Globus pallidus (tissue), 1 donor: ENCODE measurements at places on chromosomes 6 and 20.
A peak's percentile ranks its signal among the peaks of the same experiment; 100 is the strongest.

DNA sequence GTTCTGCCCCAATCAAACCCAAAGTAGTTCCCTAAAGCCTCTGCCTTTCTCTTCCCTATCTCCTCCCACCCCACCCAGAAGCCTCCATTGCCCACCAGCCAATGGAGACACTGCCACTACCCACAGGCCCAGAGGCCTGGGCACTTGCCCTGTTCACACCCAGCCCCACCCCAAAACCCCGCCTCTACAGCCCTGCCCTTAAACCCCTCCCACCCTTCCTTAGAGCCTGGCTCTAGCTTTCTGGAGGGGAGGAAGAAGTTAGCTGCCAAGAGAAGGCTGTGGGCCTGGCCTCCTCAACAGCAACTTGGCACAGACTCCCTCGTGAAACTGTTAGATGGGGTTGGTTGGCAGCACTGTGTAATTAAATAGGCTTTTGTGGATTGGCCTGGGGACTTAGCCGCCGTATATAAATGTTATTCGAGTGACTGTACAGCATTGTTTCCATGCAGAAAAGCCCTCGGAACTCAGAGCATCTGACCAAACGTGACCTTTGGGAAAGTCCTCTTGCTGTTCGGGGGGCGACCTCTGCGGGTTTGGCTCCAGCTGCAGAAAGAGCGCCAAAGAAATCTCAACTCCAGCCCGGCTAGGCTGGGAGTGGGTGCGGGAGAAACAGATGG, 31.4 kb downstream of the COL11A2 start:
- DNase-seq = peak; percentile 27

GRCh38 chr6:24909241-24910216, 26.2 kb downstream of the RIPOR2 start:
- no peak for DNase-seq

- DNase-seq = no peak
Measured at GRCh38 chr6:105988812-105989577, 97.1 kb upstream of the PRDM1 start.

GRCh38 chr6:6176586-6177228, 143.8 kb downstream of the F13A1 start:
- no peak for DNase-seq

DNA sequence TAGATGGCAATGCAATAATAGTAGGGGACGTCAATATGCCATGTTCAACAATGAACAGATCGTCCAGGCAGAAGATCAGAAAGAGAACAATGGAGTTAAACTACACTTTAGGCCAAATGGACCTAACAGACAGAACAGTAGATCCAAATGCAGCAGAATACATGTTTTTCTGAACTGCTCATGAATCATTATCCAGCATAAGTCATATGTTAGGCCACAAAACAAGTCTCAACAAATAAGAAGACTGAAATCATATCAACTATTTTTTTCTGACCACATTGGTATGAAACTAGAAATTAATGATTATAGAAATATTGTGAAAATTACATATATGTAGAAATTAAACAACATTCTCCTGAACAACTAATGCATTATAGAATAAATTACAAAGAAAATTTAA, 10.2 kb upstream of the DEFB125 start:
- no peak for DNase-seq

GRCh38 chr6:45305546-45305945, 22.6 kb upstream of the RUNX2 start:
- DNase-seq = no peak

DNA sequence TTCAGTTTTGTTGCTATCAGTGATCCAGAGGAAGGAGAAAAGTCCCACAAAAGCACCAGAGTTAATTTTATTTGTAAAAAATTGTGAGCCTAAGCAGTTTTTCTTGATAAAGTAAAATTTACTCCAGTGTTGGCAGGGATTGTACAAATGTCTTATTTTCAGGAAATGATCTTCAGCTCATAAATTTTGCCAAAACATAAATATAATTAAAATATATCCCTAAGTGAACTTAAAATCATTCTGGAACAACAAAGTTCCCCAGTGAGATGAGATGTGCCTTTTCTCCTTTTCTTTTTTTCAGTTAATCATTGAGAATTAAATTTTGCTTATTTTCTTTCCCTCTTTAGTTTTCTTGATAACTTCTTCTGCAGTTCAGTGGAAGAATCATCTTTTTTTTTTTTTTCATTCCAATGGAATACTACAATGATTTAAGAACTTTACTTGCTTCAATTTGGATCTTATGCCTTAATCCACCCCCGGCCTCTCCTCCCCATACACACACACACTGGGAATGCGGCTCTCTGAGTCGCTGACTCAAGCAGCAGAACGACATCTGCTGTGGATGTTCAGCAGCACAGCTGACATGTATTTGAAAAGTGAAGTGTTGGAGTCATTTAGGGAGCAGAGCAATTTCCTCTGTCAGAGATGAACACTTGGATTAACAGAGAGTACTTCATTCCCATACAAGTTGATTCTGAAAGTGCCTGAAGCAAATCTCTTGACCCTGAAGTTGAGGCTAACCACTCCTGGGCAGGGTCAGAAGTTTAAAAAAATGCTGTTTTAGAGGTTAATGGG, 27.7 kb upstream of the LAMA4 start:
- peak; percentile 29 for DNase-seq

- DNase-seq = no peak
Measured at GRCh38 chr6:30006170-30007131, 54.6 kb upstream of the POLR1H start.

GRCh38 chr20:41426086-41426830, 59.6 kb upstream of the EMILIN3 start:
- DNase-seq = no peak

DNA sequence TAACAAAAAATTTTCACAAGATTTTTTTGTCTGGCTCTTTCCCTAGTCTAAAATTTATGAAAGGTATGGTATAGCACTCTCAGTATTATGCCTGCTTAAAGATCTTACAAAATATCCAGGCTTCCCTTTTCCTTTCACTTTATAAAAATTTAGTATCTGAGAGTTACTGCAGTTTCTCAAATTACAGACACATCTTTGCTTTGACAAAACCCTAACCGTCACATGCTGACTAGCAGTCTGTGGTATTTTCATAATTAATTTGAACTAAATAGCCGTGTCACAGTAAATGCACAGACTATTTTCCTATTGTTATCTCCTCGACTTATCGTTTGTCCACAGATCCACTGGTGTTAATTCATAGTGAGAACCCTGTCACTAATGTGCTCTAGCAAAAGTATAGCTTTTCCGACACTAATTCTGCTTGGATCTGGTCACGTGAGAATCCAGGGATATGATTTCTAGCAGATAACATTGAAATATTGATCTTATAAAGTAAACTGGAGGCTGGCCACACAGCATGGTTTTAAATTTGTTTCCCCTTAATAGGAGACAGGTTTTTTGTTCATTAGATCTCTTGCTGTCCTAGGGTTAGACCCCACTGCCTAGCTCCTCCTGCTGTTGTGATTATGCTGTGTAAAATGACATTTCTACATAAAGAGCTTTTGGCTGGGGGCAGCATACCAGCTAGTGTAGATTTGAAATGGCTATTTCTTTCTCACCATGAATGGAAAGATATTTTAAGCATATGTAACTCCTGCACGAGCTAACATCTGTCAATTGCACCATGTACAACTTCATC, 340.6 kb upstream of the SASH1 start:
- no peak for DNase-seq

DNA sequence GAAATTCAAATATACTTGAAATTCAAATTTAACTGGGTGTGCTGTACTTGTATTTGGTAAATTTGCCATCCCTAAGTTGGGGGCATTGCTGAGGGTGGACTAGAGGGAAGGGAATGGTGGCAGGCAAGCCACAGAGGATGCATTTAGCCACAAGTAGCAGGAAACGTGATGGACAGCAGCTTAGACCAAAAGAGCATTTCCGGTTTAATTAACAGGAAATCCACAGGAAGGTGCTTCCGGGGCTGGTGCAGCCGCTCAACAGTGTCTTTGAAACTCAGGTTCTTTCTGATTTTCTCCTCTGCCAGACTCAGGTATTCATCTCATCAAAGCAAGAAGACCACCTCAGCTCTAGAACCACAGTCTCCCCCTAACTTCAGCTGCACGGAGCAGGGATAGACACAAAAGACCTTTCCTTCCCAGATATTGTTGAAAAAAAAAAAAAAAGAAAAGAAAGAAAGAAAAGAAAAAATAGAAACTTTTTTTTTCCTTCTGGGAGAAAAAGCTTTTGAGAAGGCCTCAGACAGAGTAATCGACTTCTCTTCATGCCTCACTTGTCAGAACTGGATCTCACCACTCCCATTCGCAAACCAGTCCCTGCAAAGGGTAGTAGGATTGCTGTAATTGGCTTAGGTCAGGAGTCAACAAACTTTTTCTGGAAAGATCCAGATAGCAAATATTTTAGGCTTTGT, 8.0 kb upstream of the BCAS1 start:
- no peak for DNase-seq

GRCh38 chr6:111592726-111593511, 12.8 kb downstream of the TRAF3IP2 start:
- DNase-seq = no peak

DNA sequence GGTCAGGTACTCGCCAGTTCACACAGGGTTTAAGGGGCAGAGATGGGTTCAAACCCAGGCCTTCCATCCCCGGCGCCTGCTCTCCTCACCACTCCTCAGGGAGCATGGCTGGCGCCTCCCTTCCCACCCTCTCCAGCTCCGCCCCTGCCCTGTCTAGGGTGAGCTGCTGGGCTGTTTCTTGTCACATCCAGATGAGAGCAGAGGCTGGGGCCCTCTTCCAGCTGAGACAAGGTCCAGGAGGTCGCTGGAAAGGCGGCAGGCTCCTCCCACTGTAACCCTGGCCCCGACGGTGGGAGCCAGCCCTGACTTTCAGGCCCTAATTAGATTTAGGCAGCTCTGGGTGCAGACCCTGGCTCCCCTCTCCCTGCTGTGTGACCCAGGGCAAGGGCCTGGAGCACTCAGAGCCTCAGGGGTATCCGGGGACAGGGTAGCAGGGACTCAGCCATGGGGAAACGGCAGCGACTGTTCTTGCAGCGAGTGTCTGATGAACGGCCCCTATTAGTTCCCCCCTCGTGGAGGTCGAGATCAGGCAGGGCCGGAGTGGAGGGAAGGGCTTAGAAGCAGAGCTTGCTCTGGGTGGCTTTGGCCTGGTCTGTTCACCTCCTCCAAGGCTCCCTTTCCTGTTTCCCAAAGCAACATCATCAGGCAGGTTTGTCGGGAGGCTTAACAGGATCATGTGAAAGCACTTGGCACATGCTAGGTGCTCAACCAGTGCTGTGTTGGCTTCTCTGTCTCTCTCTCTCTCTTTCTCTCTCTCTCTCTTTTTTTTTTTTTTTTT, 33.4 kb downstream of the SNAI1 start:
- DNase-seq = no peak

DNA sequence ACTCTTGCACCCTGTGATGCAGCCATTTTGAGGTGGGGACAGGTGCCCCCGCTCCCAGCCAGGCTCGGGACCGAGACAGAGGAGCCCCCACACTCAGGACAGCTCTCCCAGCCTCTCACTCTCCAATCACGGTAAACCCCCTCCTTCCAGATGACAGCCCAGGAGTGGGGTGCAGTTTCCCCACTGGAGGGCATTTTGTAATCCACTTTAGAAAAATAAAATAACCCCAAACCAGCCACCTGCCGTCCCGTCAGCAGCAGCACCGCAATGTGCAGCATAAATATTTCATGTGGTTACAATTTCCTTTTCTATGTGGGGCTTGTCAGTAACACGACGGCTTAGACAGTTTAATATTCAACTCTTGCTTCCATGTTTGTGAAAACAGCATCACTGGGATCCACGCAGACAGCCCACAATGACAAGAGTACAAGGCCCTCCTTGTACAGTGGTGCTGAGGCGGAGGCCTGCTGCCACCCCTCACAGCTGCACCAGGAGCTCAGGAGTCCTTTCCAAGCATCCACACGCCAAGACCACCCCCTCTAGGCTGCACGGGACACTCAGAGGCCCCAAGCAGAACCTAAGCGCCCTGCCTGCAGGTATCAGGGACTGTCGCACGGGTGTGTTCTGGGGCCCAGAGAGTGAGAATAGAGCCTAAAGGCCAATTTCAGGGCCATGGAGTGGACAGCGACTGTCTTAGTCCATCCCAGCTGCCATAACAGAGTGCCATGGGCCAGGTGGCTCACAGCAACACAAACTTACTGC, 116.7 kb downstream of the JPH2 start:
- peak; percentile 60 for DNase-seq

DNA sequence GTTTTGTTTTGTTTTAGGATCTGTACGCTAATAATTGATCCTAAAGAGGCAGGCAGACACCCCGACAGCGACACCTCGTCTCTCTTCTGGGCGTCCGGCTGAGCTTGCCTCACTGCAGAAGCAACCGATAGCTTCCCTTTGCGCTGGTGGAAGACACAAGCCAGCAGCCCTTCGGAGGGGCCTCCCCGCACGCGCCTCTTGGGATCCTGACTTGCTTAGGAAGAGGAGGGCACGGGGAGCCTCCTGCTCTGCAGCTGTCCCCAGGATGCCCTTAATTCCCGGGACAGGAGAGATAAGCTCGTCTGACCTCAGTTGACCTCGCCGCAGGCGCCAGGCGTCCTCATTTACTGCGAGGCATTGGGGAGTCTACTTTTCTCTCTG, 94.0 kb downstream of the CD83 start:
- no peak for DNase-seq

DNA sequence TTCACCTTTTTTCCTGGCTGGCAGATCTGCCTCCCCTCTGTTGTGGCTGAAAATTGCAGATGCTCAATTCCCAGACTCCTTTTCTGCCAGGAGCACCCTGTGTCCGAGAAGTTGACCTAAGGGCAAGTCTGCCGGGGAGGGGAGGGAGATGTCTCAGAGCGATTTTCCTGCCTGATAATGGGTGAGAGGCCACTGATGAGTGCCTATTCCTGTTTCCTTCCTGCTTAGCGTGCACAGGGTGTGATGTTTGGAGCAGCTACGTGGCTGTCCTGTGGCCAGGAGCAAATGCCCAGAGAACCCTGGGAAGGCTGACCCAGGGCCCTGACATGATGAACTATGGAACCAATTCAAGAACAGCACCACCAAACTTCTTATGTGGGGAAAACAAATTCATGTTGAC, 22.5 kb downstream of the SOX4 start:
- no peak for DNase-seq

- DNase-seq = no peak
Measured at GRCh38 chr6:113842165-113842564, 15.0 kb upstream of the MARCKS start.

- DNase-seq = no peak
Measured at GRCh38 chr6:136920216-136920615, 1.9 kb upstream of the SLC35D3 start.

DNA sequence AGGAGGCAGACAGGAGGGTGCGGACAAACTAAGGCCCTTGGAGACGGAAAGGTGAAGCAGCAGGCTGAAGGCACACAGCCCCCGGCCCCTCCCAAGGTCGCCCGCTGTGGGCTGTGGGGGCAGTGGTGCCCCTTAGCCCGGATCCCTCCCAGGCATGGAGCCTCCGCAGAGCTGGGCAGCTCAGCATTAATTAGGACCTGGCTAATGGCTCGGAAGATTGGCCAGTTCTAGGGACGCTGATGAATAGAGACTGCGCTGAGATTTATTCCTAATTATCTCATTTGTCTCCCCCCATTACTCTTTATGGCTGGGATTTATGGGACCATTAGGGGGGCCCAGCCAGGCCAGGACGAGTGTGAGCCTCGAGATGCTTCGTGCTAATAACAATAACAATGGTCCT, 20.4 kb downstream of the MDFI start:
- DNase-seq = no peak
